Bone marrow (tissue), 2 donors: ENCODE measurements at places on chromosomes 1 and 21.
A peak's percentile ranks its signal among the peaks of the same experiment; 100 is the strongest.

DNA sequence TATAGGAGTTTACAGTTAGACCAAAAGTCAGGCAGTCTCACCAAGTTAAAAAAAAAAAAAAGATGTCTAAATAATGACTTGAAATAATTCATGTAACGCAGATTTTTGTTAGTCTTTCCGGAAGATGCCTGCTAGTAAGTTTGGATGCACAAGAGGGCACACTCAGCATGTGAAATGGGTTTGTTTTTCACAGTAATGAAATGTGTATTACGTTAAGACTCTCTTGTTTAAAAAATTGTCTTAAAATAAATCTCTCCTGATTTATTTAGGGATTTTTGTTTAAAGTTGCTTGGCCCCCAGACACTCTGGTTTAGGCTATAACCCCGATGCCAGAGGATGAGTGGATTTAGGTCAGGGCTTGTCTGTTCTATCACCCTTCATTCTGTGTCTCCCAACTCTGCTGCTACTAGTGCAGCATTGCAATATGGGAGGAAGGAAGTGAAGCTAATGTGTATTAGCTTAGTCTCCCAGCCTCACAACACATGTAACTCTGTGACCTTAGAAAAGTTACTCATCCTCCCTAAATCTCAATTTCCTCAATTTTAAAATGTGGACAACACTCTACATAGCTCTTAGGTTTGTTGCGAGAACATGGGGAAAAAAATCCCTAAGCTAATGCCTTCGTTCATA lies 25.7 kb downstream of the CTH start:
- DNase-seq: peak; percentile 22

DNA sequence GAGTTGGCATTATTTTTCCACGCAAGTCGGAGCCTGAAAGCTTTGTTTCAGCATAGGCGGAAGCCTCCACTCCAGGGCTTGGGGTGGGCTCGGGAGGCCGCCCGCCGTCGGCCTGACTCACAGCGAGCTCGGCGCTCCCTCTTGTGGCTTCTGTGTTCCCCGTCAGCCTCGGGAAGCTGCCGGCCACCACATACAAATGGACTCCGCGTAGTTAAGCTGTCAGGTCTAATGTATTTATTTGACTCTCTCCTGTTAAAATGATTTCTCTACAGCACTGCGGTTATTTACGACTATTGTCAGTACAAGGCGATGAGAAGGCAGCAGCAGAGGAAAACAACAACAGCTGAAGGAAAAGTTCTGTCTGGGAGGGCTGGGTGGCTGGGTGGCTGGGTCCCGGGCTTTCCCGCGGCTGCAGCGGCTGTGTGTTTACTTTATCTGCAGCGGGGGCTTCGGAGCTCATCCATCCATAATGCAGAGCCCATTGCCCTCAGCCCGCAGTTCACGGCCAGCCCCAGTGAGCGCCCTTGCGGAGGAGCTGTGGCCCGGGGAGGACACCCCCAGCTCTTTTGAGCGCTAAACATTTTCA lies 375.7 kb upstream of the CAMK1G start:
- no peak for DNase-seq

DNA sequence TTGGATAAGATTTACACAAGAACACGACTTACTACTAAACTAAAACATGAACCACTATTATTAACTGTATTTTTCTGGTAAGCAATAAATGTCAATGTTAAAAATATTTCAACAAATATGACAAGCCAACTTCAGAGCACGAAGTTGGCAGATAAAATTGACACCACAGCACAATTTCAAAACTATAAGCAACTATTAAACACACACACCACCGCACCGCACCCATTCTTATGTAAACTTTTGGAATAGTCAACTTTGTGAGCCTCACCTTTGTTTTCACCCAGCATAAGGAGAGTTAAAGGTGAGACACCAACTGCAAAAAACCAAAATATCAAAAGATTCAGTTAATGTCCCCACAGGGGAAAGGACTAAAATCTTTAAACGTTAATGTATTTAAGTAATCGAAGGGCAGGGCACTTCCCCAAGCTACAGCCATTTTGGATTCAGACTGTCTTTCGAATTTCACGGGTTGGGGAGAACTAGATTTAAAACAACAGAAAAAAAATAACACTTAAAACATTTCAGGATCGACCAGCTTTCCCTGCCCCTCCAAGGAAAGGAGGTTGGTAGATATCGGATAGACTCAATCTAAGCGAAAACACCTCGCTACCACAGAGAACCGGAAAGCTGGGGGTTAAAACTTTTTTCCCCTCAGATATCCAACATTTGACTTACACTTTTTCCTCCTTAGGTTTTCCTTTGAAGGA lies 872 bp downstream of the GPBP1L1 start:
- no peak for DNase-seq

DNA sequence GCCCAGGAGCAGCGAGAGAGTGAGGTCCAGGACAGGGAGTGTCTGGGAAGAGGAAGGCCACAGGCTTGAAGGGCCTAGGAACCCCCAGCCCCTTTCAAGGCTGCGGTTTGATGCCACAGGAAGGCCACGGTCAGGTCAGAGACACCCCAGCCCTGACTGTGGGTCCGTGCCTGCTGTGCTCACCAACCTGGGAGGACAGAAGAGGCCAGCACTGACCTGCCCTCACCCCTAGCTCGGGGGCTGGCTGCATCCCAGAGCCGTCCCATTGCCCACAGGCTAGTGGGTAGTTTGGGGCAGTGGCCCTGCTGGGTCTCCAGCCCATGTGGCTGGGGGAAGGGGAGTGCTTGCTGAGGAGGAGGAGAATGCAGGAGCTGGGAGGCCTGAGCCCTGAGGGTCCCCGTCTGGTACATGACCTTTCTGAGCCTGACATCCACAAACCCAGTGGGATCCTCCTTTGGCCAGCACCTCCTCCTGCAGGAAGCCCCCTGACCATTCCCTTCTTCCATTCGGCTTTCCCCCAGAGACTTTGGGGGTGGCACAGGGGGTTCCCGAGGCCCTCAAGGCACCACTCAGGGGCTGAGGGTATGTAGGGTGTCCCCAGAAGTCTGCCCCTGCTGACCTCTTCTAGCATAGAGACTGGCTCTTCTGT lies 54.3 kb downstream of the WNT9A start:
- DNase-seq: no peak

GRCh38 chr1:52186449-52186848 lies 44.6 kb downstream of the ZFYVE9 start:
- DNase-seq: no peak

DNA sequence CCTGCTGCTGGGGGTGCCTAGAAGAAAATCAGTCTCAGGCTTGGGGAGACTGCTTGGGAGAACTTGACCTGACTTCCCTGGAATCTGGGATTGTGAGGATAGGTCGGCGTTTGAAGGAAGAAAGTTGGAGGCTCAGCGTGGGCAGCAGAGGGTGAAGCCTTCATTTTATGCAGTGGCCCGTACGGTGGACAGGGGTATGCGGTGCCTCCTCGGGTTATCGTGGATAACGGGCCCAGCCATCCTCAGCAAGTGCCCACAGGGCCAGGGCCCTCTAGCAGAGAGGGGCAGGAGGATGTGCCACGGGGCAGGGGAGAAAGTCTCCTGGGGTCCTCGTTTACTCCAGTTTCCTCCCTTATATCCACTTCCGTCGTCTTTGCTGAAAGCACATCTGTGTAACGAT lies 34.0 kb downstream of the CHAF1B start:
- DNase-seq: no peak

- no peak for DNase-seq
These were observed 3.6 kb downstream of the ACTN2 start for GRCh38 chr1:236689713-236690569.

DNA sequence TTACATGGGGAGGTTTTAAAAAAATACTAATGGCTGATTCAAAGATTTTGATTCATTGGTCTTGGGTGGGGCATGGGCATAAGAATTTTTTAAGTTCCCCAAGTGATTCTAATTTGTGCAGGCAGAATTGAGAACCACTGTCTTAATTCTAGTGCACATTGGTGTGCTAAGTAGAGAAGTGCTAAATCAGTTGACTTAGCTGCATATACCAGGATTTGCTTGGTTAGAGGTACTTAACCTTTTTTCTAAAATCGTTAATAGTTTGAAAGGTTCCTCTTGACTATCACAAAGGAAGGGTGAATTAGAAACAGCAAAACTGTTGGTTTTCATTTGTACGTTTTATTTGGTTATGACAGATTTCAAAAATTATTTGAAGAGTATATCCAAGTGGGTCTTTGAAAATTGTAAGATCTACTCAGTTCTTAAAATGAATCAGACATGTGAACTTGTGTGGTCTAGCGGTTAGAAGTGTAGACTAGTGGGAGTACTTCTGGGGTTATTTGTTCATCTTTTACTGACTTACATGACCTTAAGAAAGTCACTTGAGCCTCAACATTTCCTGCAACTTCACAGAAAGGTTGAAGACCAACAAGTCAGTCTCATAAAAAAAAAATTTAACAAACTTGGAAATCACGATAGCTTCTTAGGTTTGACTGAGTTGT lies 66.7 kb downstream of the RPAP2 start:
- no peak for DNase-seq

- no peak for DNase-seq
These were observed 260.6 kb downstream of the SMYD3 start for GRCh38 chr1:246246430-246246829.

DNA sequence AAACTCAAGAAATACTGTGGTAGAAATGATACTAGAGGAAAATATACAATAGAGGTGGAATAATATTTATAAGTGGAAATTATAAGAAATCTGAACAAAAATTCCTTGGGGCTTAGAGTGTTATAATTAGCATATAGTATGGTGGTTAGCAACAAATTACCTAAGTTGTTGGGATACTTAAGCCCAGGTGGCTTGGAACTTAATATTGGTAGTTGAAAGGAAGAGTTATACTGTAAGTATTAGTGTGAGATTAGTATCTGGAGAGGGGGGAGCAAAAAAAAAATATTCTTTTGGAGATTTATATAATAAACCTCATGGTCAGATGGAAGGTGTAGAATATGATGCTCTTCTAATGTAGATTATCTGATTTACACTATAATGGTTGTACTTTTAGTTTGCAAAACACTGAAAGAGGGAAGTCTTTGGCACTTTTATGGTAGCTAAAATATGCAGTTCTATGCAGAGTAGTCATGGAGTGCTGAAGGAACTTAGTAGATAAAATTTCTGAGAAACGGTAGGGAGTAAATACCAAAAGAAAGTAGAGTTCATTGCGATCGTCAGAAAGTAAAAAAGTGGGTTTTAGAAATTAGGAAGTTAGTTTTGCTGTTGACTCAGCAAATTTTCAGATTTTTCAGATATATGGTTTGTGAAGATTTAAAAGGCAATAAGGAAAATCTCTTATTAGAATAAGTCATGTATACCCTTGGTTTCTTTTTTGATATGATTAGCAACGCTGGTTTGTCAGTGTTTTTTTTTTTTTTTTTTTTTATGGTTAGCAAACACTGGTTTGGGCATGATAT lies 45.7 kb downstream of the MTF2 start:
- no peak for DNase-seq

- DNase-seq: no peak
These were observed 37.3 kb downstream of the NENF start for GRCh38 chr1:212470059-212470458.

DNA sequence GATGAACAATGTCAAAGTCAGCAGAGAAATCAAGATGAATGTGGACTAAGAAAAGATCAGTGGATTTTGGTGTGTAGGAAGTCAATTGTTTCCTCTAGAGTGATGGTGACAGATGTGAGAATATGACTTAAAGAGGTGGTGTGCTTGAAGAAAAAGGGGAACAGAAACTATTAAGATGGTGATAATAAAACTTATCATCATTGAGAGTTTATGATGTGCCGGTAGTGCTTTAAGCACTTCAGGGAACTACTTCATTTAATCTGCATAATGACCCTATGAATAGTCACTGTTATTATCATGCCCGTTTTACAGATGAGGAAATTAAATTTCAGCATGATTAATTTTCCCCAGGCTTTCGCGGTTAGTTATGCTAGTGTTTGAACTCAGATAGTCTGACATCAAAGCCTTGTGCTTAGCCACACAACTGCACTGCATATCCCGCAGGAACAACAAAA lies 246.9 kb upstream of the LRRC7 start:
- no peak for DNase-seq

GRCh38 chr1:111647736-111648135 lies 28.1 kb downstream of the RAP1A start:
- no peak for DNase-seq

DNA sequence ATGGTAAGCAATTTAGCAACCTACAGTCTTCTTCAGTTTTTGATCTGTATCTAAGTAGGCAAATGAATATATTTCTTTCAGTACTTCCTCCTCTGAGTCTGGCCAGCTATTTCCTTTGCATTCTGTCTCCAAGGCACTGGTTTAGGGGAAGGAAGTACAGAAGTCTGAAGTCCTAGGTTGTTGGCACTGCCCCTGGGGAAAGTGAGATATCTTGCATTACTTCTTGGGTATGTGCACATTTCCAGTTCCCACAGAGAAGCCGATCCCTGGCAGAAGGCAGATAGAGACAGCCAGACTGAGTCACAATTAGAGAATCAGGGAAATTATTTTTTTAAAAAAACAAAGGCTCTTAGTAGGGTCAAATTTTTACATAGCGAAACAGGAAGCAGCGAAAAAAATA lies 98.8 kb downstream of the RASAL2 start:
- peak; percentile 62 for DNase-seq

DNA sequence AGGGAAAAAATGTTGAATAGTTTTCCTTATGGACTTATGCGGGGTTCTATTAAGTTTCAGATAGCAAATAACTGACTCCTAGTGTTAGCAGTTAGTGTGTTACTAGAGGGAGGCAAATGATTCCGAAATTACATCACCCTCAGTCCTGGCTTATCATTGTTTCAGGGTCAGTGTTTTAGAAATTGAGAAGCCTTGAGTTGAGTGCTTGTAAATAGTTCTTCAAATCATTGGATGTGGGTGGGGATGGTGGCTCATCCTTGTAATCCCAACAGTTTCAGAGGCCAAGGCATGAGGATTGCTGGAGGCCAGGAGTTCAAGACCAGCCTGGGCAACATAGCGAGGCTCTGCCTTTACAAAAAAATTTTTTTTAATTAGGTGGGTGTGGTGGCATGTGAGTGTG lies 21.3 kb downstream of the SOAT1 start:
- no peak for DNase-seq

- peak; percentile 85 for DNase-seq
These were observed 98.1 kb downstream of the ADSS2 start for GRCh38 chr1:244353551-244354091.

GRCh38 chr1:56821462-56821797 lies 2.2 kb upstream of the FYB2 start:
- no peak for DNase-seq

DNA sequence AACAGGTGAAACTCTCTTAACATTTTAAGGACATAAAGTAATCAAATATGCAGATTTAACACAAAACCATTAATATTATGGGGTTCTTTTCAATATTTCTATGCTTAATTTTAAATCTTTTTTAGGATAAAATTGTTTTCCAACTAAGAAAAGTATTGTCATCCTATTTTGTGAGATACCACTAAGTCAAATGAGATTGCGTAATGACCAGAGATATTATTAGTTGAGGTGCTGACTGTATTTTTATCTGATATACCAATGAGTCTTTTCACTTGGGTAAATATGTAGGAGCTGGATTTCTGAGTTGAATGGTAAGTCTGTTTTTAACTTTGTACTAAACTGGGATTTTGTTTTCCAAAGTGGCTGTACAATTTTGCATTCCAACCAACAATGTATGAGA lies 25.4 kb downstream of the LEPR start:
- DNase-seq: no peak

- DNase-seq: no peak
These were observed 16.8 kb downstream of the CR2 start for GRCh38 chr1:207470927-207471326.
